ENCODE measurements at places on chromosomes 3 and 15. TPM values are rescaled to one million over a fixed set of nuclear protein-coding genes. Genes with fewer than 3 reads are reported as not detected.

- H3K4me1 ChIP-seq = no peaks in the 10 kb centered on the region
- no peak overlapping the region for H3K27ac ChIP-seq
- no peaks in the 10 kb centered on the region for H3K36me3 ChIP-seq
- H3K27me3 ChIP-seq = no peaks in the 10 kb centered on the region
- H3K4me3 ChIP-seq = no peak overlapping the region
Measured at GRCh38 chr3:147015334-147015733, 391.0 kb downstream of the ZIC4 start.

GRCh38 chr15:77013776-77014131, 18.8 kb downstream of the PSTPIP1 start:
- peaks cover 33% of the 10 kb centered on the region for H3K36me3 ChIP-seq
- peaks cover 57% of the 10 kb centered on the region for H3K4me1 ChIP-seq
- no peak overlapping the region for H3K4me3 ChIP-seq

- H3K27me3 ChIP-seq = no peaks in the 10 kb centered on the region
- H3K36me3 ChIP-seq = no peaks in the 10 kb centered on the region
- H3K27ac ChIP-seq = no peak overlapping the region
- no peak for DNase-seq
- H3K4me3 ChIP-seq = no peak overlapping the region
- H3K4me1 ChIP-seq = no peaks in the 10 kb centered on the region
Measured at GRCh38 chr15:49686599-49686998, 65.8 kb downstream of the DTWD1 start.

GRCh38 chr15:79007066-79007465, 62.2 kb upstream of the CTSH start:
- H3K4me3 ChIP-seq = no peak overlapping the region
- H3K27ac ChIP-seq = no peak overlapping the region
- peak; percentile 57 for DNase-seq

GRCh38 chr3:123202451-123202850, 708 bp downstream of the SEC22A start:
- peaks cover 13% of the 10 kb centered on the region for H3K4me1 ChIP-seq
- H3K4me3 ChIP-seq = peak overlapping the region; percentile 91
- no peaks in the 10 kb centered on the region for H3K36me3 ChIP-seq
- peak overlapping the region; percentile 96 for H3K27ac ChIP-seq
- H3K27me3 ChIP-seq = no peaks in the 10 kb centered on the region

DNA sequence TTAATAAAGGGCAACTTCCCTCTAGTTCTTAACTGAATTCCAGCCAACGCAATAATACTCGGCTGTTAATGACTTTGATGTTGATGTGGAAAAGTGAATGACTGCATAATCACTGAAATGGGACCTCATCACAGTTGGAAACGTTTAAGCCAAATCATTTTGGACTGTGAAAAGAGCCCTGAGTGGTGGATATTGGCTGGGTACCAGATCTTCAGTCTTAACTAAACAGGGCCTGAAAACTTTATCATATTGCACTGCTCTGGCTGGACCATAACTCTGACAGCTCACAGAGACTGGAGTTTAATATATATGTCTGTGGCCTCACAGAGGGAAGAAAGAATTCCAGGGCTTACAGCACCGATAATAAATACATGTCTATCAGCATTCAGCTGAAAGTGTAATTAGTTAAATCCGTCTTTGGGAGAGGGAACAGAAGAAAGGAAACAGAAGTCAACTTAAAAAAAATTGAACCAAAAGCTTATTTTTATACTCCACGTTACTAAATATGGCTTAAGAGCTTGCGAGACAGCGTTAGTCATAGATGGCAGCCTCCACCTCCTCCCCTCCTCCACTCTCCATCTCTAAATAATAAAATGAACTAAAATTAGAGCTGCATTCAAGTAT, 222.3 kb upstream of the CDIN1 start:
- H3K27me3 ChIP-seq = no peaks in the 10 kb centered on the region
- no peak for DNase-seq
- H3K36me3 ChIP-seq = no peaks in the 10 kb centered on the region
- H3K4me3 ChIP-seq = no peak overlapping the region

DNA sequence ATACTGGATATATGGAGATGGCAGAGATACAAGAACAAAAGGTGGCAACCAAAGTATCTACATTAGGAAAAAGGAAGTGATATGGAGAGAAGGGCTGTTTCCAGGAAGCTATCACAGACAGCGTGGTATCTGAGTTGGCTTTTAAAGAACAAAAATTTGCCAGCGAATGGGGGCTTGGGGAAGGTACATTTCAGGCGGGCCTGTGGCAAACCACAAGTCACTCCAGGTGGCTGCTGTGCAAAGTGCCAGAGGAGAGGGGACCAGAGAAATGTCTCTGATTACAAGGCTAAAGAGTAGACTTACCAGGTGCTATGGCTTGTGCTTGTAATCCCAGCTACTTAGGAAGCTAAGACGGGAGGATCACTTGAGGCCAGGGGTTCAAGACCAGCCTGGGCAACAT, 91.1 kb downstream of the MSL2 start:
- no peak for DNase-seq
- no peaks in the 10 kb centered on the region for H3K27me3 ChIP-seq
- H3K4me1 ChIP-seq = no peaks in the 10 kb centered on the region
- no peaks in the 10 kb centered on the region for H3K36me3 ChIP-seq

GRCh38 chr3:87044409-87044808, 53.5 kb upstream of the VGLL3 start:
- H3K4me3 ChIP-seq = no peak overlapping the region
- DNase-seq = no peak
- no peaks in the 10 kb centered on the region for H3K4me1 ChIP-seq
- H3K36me3 ChIP-seq = no peaks in the 10 kb centered on the region
- H3K27me3 ChIP-seq = no peaks in the 10 kb centered on the region

DNA sequence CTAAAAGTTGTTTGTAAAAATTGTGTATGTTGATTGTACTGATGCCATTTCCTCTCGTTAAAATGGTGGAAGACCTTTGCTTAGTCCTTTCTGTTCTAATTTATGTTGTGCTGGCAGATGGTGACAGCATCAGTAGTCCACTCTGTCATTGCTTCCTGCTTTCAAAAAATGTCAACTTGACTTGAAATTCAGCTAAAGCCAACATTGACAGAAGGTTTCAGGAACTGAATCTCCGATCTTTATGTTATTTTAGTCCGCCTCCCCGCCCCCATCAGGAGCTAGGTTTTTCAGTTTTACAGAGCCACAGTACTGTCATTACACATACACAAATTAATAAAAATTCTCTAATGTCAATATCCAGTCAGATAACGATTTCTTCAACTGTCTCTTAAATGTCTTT, 1.5 kb downstream of the CEP63 start:
- H3K27ac ChIP-seq = peak overlapping the region; percentile 89
- no peak overlapping the region for H3K4me3 ChIP-seq
- peak; percentile 59 for DNase-seq
- peaks cover 23% of the 10 kb centered on the region for H3K4me1 ChIP-seq
- H3K27me3 ChIP-seq = no peaks in the 10 kb centered on the region

- no peaks in the 10 kb centered on the region for H3K27me3 ChIP-seq
- no peak overlapping the region for H3K27ac ChIP-seq
- peaks cover 4% of the 10 kb centered on the region for H3K4me1 ChIP-seq
- H3K4me3 ChIP-seq = no peak overlapping the region
- no peaks in the 10 kb centered on the region for H3K36me3 ChIP-seq
Measured at GRCh38 chr3:59709702-59710553, 660.1 kb upstream of the CFAP20DC start.

SMCO1 gene
- total RNA-seq = not detected

SFMBT1 gene
- total RNA-seq = 55.8 TPM

CCDC39 gene
- total RNA-seq = not detected

PDCD10 gene
- total RNA-seq = 58.0 TPM

ALPK3 gene
- 0.24 TPM for total RNA-seq
